ENCODE measurements at places on chromosomes 6 and 20. TPM values are rescaled to one million over a fixed set of nuclear protein-coding genes. Genes with fewer than 3 reads are reported as not detected.

DNA sequence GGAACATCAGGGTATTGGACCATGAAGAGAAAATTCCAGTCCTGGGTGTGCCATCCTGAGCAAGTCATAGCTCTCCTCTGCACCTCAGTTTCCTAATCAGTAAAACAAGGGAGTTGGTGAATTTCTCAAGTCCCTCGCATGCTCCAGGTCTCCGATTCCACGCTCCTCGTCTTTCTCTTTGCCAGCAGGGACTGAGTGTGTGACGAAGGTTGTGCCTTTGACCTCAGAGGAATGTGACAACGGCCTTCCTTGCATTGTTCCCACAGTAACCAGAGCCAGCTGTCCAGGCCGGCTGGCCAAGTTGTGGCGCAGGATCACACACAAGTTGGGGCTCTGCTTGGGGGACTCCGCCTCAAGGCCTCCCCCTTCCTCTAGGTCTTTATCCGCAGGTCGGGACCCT, 217.3 kb downstream of the ATXN1 start:
- no peak for DNase-seq

Gene RIPPLY2
- total RNA-seq, result not detected

Gene CEBPB
- total RNA-seq, result 163 TPM

DNA sequence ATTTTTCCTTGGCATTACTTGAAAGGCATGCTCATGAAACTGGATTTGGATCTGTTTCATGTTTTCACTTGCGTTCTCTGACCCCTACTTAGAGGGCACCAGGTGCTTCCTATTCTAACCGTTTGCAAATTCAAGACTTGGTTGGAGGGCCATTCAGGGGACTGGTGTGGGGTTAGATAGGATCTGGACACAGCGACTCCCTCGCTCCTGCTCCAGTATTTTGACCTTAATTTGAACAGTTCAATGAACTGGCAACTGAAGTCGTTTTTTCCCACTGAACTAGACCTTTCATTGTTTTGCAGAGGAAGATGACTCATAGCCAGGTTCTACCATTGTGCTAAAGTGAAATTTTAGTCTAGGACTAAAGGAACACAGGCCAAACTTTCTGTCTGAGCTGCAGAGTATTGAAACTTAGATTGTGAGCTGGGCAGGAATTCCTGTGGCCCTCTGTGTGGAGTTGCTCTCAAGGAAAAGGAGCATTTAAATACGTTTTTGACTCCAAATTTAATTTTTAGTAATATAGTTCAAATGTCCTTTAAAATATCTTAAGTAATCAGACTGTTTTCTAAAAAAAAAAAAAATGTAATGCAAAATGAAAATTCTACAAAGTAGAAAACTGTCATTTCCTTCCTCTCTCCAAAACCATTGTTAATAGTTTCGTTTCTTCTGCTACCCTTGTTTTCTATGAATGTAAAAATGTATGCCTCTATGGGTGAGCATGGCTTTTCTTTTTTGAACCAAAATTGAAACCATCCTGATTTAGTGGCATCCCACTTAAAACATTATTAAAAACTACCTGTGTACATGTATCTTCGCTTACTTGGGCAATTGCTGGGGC, 64.8 kb downstream of the UTRN start:
- no peak for DNase-seq

DNA sequence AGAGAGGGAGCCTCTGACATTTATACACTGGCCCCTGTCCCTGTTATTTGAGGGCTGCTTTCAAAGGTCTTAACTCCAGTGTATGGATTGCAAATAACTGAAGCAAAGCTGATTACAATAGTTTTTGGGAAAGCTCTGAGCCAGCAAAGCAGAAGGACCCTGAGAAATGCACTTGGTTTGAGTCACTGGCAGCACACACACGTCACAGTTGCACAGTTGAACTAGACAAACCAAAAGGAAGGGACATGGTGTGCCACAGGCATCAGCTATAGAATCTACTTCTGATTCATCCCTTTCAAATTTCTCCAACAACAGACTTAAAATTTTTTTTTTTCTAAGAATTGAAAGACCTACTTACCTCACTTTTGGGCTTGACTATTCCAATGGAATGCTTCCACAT, 56.4 kb downstream of the SNRNP48 start:
- DNase-seq, result no peak

Gene ZC2HC1B
- not detected for total RNA-seq

- no peak for DNase-seq
These were observed 54.3 kb upstream of the NFATC2 start for GRCh38 chr20:51596668-51597388.

- DNase-seq, result no peak
These were observed 160.8 kb upstream of the RSPO3 start for GRCh38 chr6:126957721-126958120.

DNA sequence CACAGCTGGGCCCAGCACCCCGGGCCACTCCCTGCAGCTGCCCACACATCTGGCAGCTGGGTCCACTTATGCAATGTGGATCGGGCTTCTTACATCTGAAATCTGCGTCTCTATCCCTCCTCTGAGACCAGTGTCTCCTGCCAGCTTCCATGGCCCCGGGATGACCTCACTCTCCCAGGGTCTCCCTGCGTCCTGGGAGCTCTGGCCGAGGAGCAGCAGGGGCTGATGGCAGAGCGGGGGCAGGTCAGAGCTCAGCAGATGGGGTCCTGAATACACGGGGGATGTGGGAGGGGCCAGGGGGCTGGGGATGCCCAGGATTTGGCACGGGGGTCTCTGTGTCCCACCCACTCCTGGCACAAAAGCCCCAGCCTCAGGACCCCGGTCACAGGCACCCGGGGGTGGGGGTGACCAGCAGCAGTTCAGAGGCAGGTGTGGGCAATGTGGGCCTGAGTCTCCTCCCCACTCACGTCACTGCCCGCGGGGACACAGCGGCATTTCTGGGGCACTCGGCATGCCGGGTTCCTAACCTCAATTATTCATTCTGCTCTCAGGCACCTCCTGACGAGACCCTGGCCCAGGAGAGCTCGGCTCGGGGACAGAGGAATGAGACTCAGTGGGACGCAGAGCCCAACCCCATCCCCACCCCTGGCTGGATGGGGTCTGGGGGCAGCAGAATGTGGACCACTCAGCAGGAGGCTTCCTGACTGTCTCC, 16.4 kb downstream of the CHRNA4 start:
- no peak for DNase-seq

- no peak for DNase-seq
These were observed 64.5 kb upstream of the STX16 start for GRCh38 chr20:58586565-58587093.

DNA sequence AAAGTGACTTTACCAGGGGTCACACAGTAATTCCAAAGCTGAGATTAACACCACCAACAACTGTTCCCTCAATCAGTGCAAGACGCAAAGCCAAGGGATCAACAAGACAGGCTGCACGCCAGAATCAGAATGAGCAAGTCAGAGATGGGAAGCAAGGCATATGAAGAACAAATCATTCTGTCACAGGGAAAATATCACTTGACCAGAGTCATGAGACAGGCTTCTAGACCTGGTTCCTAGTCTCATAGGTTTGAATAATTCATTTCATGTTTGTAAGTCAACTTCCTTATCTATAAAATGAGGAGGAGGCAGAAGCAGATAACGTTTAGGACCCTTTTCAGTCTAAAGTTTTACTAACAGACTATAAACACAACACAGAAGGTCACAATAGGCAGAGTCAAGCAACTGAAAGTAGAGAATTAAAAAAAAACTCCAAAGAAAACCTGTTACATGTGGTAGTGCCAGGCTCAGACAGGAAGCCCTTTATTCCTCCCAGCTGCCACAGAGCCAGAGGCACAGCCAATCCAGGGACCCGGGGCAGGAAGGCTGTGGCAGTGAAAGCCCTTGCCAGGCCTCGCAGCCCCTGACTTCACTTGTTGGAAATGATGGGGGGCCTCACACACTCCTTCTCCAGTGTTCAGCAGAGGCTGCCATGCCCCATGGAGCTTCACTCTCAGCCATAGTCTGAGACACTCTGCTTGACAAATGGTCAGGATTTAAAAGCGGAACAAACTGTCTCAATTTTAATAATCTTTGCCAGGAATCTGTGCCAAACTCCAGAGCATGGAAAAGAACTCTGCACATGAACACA, 29.2 kb upstream of the DST start:
- no peak for DNase-seq

Gene C20orf204
- total RNA-seq, result 0.40 TPM

DNA sequence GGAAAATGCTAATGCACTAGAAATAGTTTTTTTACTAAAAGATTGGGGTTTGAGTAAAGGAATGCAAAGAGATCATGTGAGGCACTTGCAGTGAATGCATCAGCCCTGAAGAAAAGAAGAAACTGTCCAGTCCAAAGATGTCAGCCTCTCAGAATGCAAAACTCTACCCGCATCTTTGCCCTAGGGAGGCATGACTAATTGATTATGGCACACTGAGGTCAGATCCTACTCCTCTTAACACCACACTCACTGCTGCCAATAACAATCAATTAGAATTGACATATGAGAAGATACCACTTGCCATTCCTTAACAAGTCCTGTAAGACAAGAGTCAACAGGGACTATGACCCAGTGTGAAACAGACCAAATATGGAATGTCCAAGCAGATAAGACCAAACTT, 262.3 kb upstream of the PLN start:
- DNase-seq, result no peak

Gene PRR18
- total RNA-seq, result 3.6 TPM

Gene PRICKLE4
- total RNA-seq, result 3.1 TPM

GRCh38 chr6:43942011-43942442, 172.0 kb downstream of the VEGFA start:
- no peak for DNase-seq

GRCh38 chr20:52668626-52669025, 303.5 kb upstream of the TSHZ2 start:
- DNase-seq, result no peak

- DNase-seq, result no peak
These were observed 51.6 kb downstream of the ZHX3 start for GRCh38 chr20:41265938-41266337.
